ENCODE measurements at places on chromosomes 7 and 10. TPM values are rescaled to one million over a fixed set of nuclear protein-coding genes. Genes with fewer than 3 reads are reported as not detected.

- DNase-seq = no peak
Observed at GRCh38 chr10:14379556-14380280, 49.0 kb upstream of the FRMD4A start.

DNA sequence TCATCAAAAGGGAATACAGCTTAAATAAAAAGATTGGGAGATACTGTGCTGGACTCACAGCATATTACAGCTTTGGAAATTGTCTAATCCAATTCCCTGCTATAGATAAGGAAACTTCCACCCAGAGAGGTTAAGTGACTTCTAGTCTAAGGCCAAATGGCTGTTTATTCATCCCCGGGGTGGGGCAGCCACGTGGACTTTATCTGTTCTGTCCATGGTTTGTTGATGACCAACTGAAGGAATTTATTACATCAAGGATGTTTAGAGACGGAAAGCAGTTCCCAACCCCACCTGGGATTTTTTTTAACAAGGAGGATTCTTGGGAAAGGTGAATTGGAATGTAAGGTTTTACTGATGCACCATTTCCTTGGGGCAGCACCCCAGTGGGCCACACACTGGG lies 88.6 kb downstream of the ATXN7L1 start:
- DNase-seq = no peak

DNA sequence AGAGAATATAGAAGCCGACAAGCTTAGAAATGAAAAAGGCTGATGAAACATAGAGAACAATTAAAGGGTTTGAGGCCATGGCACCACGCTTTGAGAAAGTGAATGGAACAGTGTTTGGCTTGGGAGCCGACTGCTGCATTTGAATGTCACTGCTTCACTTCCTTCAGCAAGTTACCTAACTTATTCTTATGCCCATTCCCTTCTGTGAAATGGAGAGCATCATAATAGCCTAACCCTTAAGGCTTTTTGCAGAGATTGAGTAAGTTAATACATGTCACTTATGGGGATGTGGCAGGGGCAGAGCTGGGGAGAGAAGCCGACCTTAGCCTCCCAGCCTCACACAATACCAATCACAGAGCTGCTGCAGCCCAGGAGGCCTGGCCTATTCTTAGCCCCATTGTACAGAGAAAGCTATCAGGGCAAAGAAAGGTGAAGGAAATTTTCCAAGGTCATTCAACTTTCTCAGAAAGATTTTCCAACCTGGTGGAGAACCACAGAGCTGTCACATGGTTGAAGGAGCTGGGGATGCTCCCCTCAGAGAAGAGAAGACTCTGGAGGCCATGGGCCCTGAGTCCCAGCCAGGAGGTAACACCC lies 186.0 kb upstream of the GDF10 start:
- no peak for DNase-seq

DNA sequence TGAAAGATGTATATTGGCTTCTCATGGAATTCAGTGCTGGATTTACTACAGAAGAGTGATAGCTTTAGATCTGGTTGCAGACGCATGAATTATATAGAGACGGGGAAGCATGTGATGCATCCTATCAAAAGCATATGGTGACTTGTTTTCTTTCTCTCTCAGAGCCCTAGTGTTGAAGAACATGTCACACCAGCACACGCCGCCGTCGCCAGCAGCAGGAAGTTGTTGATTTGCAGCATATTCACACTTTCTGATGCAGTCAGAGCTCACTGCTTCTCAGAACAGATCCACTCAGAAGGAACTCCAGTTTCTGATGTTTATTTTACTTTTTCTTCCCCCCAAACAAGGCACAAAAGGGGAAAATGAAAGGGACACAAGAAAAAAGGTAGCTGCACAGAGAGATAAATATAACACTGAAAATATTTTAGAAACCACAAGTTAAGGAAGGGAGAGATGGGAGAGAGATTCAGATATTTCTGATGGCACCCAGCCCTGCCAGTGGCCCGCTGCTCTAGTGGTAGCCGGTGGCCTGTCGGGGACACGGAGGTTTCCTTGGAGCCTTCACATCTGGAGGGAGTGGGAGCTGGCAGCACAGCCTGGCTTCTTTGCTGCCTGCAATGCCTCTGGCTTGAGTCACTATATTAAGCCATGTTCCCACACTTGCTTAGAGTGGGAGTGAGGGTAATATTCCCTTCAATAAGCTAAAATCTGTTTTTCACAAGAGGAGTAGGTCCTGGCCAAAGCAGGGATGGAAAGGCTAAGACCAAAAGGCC lies 123.2 kb downstream of the NRP1 start:
- DNase-seq = peak; percentile 75

DNA sequence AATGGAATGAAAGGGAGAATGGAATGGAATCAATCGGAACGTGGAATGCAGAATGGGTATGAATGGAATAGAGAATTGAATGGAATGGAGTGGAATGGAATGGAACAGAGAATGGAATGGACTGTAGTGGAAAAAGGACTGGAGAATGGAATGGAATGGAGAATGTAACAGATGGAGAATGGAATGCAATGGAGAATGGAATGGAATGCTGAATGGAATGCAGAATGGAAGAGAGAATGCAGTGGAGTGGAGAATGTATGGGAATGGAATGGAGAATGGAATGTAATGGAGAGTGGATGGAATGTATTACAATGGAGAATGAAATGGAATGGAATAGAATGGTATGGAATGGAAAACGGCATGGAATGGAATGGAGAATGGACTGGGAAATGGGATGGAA lies 96.9 kb downstream of the NSUN6 start:
- no peak for DNase-seq

DNA sequence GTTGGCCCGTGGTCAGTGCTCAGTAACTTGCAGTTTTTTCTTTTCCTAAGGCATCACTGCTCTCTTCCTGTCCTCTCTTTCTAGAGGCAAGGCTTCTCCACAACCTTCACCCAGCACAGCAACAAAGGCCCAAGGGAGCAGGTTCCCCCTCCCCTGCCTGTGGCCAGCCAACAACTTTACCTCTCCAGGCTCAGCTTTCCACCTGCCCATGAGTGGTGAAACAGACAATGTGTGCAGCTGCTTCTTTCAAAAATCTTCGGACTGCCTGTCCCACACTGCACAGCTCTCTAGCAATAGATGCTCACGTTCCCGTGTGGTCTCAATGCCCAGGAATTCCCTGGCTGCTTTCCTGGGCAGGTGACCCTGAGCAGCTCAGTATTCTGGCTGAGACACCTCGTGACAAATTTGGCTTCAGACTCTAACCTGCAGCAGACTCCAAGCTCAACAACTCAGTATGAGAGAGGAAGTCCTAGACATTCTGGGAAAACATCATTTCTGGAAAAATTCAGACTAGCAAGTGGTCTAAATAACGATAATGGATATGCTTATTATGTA lies 28.9 kb upstream of the TMEM72 start:
- no peak for DNase-seq

DNA sequence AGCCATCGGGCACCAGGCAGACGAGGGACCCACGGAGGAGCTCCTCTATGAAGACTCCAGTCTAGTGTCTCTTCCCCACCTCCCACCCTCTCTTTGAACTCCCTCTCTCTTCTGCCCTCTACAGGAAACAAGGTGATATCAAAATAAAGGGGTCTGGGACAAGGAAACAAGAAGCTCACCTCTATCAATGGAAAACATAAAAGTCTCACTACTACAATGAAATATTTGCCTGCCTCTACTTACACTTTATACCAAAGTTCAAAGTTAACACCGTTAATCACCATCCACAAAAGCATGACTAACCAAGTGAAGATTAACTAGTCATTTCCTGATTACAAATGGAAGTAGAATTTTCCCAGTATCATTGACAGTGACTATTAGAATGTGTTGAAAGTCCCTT lies 82.2 kb downstream of the PARD3 start:
- DNase-seq = no peak

DNA sequence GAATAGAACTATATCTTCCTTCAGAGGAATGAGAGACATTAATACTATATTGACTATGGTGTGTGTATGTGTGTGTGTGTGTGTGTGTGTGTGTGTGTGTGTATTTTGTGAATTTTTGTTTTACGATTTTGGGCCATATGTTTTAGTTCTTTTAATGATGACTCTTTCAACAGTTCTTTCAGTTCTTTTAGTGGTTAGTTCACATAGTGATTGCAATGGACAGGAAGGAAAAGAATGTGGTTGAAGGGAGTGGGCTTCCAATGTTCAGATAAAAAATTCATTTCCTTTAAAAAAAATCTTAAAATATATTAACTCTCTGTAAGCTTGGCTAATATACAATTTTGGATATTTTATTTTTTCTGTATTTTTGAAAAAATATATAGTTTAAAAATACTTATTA lies 315.7 kb upstream of the DGKB start:
- no peak for DNase-seq

GRCh38 chr10:70967591-70968587 lies 79.5 kb upstream of the PCBD1 start:
- DNase-seq = no peak

DNA sequence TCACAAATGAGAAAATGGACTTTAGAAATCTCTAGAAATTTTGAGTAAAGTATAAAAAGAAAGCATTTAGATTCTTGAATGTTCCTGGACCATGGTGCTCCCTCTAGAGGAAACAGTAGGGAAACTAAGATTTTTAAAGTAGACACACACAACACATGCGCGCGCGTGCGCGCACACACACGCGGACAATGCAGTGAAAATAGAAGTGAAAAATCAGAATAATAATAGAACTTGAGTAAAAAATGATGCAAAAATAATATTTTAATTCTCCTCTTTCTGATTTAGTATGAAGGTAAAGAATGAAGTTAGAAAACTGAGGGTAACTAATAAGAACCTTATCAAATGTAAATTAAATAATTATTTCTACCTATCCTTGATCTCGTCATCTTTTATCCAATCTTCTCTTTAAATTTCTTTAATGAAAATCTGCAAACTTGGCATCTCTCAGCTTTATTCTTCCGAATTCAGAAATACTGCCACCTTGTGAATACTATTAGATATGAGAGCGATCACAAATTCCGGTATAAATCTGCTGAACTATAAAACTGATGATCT lies 117.0 kb upstream of the AMPH start:
- no peak for DNase-seq

- DNase-seq = no peak
Observed at GRCh38 chr7:767580-767940, 40.5 kb upstream of the PRKAR1B start.

DNA sequence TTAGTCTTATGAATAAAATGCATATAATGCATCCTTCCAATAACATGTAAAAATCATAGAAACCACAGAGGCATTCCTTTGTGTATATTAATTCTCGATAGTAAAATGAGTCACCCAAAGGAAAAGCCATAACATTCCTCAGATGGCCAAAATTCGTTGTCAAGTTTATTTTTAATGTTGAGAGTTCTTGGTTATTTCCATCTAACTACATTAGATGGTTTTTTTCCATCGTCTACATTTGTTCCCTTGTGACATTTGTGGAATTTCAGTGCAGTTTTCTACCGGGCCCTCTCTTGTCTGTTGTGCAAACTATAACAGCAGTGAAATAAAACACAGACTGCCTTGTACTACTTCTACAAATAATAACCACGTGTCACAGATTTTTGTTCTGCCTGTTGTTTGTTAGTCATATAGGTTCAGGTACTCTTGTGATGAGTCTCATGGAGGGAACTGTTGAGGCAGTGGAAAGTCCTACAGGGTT lies 54.7 kb upstream of the CCAR1 start:
- DNase-seq = no peak

DNA sequence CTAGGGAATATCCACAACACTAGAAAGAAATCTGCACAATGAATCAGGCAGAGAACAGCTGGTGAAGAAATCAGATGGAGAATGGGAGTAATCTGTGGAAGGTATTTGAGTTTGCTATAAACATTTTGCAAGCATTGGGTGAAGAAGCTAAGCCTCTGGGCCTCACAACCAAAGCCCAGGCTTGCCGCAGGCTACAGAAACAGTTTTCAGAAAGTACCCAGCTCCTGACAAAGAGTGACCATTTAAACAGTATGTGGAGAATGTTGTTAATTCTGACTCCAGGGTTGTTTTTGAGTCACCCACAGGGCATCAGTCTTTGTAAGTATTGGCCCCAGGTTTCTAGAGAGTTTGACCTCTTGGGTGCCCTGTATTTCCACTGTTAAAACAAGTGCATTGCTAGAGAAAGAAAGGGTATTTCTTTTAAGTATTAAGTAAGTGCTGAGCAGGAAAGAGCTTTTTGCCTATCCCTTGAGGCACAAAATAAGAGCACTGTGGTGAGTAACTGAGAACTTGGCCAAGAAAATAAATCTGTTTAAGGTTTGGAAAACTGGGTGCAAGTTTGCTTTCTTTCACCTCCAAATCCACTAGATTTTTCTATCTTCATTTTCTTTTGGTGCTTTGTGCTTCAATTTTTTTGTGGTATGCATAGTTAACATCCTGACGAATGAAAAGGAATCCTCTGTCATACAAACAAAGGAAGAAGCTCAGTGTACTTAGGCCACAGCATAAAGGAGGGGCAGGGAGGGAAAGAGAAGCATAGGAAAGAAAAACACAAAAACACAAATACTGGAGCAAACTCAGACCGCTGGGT lies 691.8 kb downstream of the SUGCT start:
- DNase-seq = no peak

DNA sequence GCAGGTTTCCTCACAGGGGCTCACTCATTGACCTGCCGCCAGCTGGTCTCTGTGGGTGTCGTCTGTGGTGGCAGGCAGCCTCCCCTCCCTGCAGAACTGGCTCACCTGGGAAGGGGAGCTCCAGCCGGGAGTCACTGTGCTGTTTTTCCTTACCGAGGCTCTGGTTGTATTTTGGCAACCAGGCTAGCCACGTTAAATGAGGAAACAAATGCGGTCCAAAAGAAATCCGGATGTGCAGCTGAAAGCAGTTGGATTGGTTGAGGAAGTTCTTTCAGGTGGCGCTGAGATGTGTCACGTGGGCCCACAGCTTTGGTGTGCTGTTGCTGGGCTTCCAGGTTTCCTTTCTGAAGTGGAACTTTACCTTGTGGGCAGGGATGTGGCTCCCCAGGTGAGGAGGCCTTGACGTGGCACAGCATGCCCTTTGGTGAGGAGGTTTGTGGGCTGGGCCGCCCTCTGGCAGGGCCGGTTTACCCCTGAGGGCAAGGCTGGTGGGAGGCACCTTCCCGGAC lies 14.2 kb downstream of the MTURN start:
- no peak for DNase-seq

TPK1 gene
- 6.9 TPM for total RNA-seq

SLC26A4 gene
- total RNA-seq = 0.74 TPM

DPP6 gene
- total RNA-seq = 0.56 TPM

TMEM184A gene
- total RNA-seq = 0.31 TPM

CPA2 gene
- total RNA-seq = 0.38 TPM

All from left cardiac atrium (tissue), 4 donors.